ENCODE measurements at places on chromosomes 3 and 15. TPM values are rescaled to one million over a fixed set of nuclear protein-coding genes. Genes with fewer than 3 reads are reported as not detected.

GRCh38 chr15:39200586-39200985 is 380.3 kb upstream of the THBS1 start:
- no peak for DNase-seq
- H3K27me3 ChIP-seq = peaks cover 7% of the 10 kb centered on the region
- no peaks in the 10 kb centered on the region for H3K36me3 ChIP-seq
- no peaks in the 10 kb centered on the region for H3K4me1 ChIP-seq
- no peak overlapping the region for H3K4me3 ChIP-seq

DNA sequence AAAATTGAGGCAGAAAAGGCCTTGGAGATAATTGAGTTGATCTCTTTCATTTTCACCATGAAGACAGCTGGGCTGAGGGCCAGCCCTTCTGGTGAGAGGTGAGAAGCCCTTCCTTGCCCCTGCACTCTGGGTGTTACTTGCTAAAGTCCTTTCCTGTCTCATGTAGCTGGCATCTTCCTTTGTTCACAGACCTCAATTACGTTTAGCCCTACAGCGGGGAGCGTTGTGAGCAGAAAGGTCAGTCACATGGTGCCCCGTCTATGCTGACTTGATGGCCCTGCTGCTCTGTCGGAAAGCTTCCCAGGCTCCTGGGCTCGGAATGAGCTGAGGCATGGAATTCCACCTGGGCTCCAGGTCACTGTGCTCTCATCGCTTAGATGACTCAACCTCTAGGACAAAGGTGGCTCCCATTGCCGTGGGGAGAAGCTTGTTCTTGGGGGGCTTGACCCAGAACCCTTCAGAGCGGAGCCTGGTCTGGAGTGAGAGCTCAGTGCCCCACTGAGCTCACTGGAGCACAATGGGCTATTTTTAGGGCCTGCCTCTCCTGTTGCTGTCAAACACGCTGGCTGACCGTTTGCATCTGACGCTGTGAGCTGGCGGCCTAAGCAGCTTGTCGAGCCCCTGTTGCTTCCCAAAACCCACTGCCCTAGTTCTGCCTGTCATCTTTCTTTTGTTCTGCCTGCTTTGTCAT is 47.0 kb downstream of the RPLP1 start:
- no peak for DNase-seq
- no peaks in the 10 kb centered on the region for H3K36me3 ChIP-seq
- H3K27ac ChIP-seq = no peak overlapping the region

- H3K27me3 ChIP-seq = peaks cover 1% of the 10 kb centered on the region
- H3K36me3 ChIP-seq = no peaks in the 10 kb centered on the region
- DNase-seq = no peak
- H3K27ac ChIP-seq = no peak overlapping the region
Observed at GRCh38 chr3:38978729-38979128, 73.0 kb downstream of the SCN11A start.

- no peaks in the 10 kb centered on the region for H3K27me3 ChIP-seq
- H3K4me3 ChIP-seq = no peak overlapping the region
- H3K36me3 ChIP-seq = peaks cover 3% of the 10 kb centered on the region
- H3K27ac ChIP-seq = no peak overlapping the region
Observed at GRCh38 chr3:136955813-136956212, 2.0 kb upstream of the IL20RB start.

DNA sequence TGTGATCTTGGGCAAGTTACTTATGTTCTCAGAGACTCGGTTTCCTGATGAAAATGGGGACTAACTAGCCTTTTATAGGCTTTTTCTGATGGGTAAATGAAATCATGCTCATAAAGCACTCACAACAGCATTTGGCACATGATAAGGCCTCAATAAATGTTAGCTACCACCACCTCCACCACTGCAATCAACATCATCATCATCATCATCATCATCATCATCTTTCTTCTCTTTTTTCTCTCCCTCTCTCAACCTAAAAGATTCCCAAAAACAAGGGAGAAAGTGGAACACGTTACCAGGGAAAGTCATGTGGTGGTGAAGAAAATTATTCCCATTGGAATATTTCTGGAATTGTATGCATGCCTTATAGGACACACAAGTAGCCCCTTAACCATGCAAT is 33.6 kb upstream of the FEZF2 start:
- DNase-seq = no peak
- H3K27ac ChIP-seq = no peak overlapping the region

- peaks cover 26% of the 10 kb centered on the region for H3K4me1 ChIP-seq
- H3K27ac ChIP-seq = no peak overlapping the region
- no peaks in the 10 kb centered on the region for H3K27me3 ChIP-seq
- peaks cover 12% of the 10 kb centered on the region for H3K36me3 ChIP-seq
Observed at GRCh38 chr3:112514527-112515128, 15.4 kb upstream of the BTLA start.

- DNase-seq = no peak
- H3K27me3 ChIP-seq = no peaks in the 10 kb centered on the region
- H3K4me1 ChIP-seq = no peaks in the 10 kb centered on the region
- no peak overlapping the region for H3K27ac ChIP-seq
Observed at GRCh38 chr15:23910030-23910429, 222.9 kb upstream of the NDN start.

The TRPM1 gene
- total RNA-seq = not detected

The SLC7A14 gene
- total RNA-seq = not detected

The IL17RE gene
- 1.7 TPM for total RNA-seq

Measured in activated CD8-positive, alpha-beta T cell treated with anti-CD3 and anti-CD28 coated beads for 36 hours (primary cell).